ENCODE measurements at places on chromosomes 12 and 14.

- DNase-seq = no peak
Measured at GRCh38 chr14:65361920-65362319, 50.6 kb upstream of the FUT8 start.

DNA sequence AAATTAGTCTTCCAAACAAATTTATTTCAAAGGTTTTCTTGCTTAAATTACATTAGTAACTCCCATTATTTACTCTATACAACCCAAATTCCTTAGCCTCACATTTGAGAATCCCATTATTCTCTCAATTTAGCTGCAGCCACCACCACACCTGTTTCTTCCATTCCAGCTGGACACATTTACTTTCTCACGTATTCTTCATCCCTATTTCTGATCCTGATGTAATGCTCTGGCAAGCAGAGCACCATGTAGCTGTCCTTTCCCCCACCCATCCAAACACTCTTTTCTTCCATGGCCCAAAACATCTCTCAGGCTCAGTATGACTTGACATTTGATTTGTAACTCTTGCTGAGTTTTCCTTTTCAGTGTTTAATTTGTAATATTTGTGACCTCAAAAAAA lies 240.2 kb upstream of the CLEC14A start:
- no peak for DNase-seq

- DNase-seq = no peak
Measured at GRCh38 chr14:104202259-104203070, 64.1 kb downstream of the KIF26A start.

GRCh38 chr14:102415671-102416070 lies 52.9 kb downstream of the TECPR2 start:
- no peak for DNase-seq

- DNase-seq = no peak
Measured at GRCh38 chr12:55002355-55002754, 17.4 kb upstream of the NEUROD4 start.

GRCh38 chr12:9349888-9350885 lies 142.0 kb upstream of the PZP start:
- no peak for DNase-seq

DNA sequence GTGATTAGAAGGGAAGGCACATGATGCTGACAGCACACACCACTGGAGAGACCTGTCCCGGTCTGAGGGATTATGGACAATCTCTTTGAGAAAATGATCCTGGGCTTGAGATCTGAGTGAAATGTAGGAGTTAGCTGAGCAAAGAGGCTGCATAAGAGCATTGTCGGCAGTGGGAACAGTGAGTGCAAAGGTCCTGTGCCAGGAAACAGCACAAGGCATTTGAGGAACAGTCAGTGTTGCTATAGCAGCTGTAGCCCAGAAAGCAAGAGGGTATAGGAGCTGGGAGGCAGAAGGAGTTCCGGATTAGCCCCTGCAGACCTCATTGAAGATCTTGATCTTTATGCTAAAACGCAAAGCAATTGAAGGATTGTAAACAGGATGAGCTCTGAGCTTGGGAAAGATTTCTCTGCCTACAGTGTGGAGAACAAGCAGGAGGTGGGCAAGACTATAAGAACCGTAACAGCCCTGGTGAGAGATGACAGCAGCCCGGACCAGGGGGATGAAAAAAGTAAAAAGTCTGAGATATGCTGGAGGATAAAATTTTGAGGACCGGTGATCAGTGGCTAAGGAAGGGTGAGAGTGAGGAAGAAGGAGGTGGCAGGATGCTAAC lies 28.5 kb downstream of the CFL2 start:
- no peak for DNase-seq

- DNase-seq = peak; percentile 68
Measured at GRCh38 chr12:115354007-115354890, 670.3 kb upstream of the TBX3 start.

- DNase-seq = no peak
Measured at GRCh38 chr14:72607386-72608130, 286.3 kb downstream of the DPF3 start.

- peak; percentile 75 for DNase-seq
Measured at GRCh38 chr12:107545737-107546353, 139.8 kb upstream of the PWP1 start.

GRCh38 chr14:92846162-92846897 lies 52.2 kb downstream of the GOLGA5 start:
- no peak for DNase-seq

GRCh38 chr14:104604458-104605449 lies at the start of gene TMEM179:
Gene TMEM179 (minus strand): TSS chr14:104604772. CDS start chr14:104604741, 31 bp downstream.
- no peak for DNase-seq

GRCh38 chr12:107513636-107514400 lies 171.8 kb upstream of the PWP1 start:
- no peak for DNase-seq

DNA sequence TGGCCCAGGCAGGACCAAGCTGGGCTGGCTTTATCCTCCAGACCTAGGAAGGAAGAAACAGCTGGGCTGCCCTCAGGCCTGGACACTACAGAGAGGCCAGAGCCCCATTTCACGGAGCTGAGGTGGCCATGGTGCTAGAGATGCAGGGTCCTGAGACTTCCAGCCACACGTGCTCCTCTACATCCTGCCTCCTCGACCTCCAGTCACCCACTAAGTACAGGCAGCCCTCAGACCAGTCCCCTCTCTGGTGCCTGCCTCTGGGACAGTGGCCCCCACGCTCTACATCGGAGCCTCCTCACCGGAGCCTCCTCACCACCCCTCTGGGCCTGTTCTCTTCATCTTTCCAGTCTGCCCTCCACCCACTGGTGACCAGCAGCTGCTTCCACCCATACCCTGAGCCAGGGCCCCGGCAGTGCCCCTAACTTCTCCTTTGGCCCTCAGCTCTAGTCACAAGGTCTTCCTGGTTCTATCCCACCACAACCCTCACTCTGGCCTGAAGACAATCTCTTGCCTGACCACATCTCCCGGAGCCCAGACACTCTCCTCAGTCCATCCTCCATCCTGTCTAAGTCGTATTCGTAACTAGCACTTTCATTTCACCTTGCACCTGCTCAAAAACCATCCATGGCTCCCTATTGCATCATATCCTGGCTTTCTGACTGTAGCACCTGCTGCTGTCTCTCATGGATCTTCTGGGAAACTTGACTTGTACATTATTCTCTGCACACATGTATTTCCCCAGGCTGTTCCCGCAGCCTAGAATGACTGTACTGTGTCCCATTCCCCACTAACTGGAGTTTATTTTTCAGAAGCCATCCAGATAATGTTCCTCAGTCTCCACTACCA lies 43.9 kb downstream of the DIO3 start:
- no peak for DNase-seq

GRCh38 chr12:78880078-78880477 lies 15.5 kb downstream of the SYT1 start:
- DNase-seq = no peak

- no peak for DNase-seq
Measured at GRCh38 chr12:116582610-116583009, 23.4 kb downstream of the MAP1LC3B2 start.

DNA sequence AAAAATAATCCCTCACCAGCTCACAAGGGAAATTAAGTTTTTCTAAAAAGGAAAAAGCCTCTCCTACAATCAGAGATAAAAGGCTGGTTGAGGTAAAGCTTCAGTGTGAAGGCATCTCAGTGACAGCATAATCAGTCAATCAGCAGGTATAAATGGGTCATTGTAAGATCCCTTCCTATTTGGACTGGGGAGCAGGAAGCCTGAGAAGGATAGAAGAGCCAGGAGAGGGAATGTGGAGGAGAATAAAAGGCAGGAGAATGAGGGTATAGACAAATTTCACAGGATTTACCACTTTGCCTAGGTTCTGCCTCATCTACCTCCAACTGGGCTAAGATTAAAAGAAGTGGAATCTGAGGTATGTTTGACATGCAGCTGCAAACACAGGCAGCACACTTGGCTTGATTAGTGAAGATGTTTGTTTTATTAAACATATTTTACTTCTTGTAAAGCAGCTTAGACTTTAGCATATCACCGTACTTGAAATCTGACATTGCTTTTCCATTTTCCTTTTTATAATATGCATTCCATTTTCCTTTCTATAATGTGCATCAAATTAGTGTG lies 479.1 kb upstream of the USP15 start:
- DNase-seq = no peak

DNA sequence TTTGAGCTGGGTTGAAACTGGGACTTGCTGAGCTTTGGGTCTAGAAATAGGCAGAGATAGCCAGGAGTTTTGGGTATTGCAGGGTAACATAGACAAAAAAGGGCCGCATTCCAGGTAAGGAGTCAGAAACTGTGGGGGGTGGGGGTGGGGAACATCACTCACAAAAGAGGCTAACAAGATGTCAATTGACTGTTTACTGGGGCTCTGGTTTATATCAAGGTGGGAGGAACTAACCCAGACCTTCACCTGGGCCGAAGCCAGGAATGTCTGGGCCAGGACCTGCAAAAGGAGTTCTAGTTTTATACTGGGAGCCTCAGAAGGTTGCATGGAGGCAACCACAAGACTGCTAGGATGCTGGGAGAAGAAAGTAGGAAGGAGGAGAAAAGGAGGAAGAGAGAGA lies 154.4 kb downstream of the EMP1 start:
- no peak for DNase-seq

DNA sequence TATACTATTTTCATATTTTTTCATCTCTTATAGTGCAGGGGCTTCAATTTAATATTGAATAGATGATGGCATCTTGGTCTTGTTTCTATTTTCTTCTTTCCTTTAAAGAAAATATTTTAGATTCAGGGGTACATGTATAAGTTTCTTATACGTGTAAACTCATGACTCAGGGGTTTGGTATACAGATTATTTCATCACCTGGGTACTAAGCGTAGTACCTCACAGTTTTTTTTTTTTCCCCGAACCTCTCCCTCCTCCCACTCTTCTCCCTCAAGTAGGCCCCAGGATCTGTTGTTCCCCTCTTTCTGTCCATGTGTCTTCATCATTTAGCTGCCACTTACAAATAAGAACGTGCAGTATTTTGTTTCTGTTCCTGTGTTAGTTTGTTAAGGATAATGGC lies 172.6 kb downstream of the TMTC3 start:
- no peak for DNase-seq

- peak; percentile 67 for DNase-seq
Measured at GRCh38 chr12:116361414-116362223, 84.1 kb upstream of the MED13L start.

DNA sequence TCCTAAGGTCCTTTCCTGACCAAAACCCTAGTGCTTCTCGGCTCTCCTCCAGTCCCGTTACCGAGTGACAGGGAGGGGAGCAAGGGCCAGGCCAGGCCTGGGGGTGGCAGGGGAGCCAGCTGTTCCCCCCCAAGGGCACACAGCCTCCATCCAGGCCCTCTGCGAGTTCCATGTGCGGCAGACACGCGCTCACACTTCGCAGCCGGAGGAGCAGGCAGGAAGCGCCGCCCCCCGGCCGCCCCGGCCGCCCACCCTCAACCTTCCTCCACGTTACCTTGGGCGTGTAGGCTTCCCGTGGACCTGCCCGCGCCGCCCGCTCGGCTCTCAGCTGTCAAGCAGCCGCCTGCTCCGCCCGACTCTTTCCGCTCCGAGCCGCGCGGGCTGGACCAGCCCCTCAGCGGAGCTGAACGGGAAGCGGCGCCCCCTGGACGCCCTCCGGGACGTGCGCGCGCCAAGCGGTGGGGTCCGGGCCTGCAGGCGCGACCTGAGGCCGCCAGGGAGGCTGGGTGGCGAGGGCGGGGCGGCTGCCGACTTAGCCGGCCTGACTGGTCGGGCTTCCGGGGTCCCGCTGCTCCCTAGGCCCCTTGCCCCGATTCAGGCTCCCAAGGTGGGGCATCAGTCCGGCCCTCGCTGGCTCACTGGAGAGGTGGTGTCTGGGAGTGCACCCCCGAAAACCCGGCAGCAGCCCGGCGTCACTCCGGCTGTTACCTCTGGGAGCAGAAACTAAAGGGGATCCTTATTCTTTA lies at the start of gene CRACR2A:
TSS of gene CRACR2A (minus strand) at position 369 of the 746 bp plus-strand sequence. CDS start 56,110 bp downstream, outside the sequence.
- DNase-seq = peak; percentile 77

DNA sequence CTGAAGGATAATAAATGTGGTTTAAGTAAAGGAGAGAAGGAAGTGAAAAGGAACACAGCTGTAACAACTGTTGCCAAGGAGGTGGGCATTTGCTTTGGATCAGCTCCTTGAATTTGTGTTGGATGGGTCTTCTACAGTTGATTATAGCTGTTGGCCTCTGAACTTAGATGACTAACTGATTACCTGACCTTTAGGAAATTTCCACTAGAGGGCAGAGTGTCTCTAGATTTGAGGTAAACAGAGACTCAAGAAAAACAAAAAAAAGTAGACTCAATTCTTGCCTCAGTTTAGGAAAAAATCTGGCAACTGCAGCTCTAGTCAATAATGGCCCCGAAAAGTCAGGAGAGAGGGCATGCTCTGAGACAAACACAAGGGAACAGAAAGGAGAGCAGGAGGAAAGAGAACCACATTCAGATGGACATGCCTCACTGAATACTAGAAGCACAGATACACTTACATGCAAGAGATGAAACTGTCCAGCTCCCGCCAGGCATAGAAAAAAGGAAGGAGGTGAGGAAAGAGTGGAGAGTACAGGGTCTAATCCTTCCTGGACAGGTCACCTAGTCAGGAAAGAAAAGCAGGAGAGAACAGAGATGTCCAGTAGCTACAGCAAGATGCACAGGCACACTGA lies 20.6 kb downstream of the COX14 start:
- no peak for DNase-seq

DNA sequence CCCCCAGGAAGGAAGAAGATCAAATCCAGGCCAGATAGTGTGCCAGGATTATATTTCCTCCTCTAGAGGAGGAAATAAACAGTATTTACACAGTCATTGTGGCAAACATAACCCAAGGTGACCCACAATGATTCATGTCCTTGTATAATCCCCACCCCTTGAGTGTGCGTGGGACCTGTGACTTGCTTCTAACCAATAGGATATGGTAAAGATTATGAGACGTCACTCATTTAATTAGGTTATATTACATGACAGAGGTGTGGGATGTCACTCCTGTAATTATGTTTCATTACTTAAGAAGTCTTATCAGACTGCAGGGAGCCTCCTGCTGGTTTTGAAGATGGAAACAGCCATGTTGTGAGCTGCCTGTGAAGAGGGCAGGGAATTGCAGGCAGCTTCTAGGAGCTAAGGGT lies 12.2 kb upstream of the CATSPERB start:
- no peak for DNase-seq

GRCh38 chr12:47558625-47559345 lies 147.0 kb downstream of the RPAP3 start:
- no peak for DNase-seq

GRCh38 chr12:15293731-15294130 lies 28.6 kb upstream of the PTPRO start:
- no peak for DNase-seq

DNA sequence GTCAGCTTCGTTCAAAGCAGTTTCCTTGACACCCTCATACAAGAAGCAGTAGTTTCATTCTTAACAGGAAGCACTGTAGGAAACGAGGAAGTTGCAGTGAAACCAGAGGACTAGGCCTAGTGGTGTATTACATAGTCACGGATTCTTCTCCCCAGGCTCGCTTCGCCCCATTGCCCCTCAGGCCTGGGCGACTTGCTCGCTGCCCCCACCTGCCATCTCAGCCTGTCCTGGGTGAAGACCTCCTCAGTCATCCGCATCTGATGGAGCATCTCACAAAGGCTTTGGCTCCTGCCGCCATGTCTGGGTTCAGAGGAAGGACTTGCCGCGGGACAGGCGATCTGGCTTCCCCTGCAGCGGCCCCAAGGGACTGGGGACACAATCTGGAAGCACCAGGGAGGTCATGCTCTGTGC lies 93.5 kb downstream of the LMNTD1 start:
- DNase-seq = no peak

Measured in left hindlimb (tissue), 1 donor.